ENCODE measurements at places on chromosomes 2 and 18.

DNA sequence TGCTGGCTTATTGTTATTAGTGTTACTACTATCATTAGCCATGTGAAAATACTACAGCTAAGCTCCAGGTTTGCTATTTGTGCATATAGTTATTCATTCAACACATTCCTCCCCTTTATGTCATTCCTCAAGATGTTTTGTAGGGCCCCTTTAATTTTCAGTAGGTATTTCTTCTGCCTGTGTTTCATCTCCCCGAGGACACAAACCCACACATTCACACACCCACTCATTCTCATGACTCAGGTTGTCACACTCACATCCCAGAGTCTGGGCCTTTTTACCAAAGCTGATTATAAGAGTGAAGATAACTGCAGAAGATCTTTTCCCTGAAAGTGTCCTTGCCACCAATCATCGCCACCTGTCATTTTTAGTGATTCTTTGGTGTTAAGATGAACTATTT lies 68.6 kb upstream of the SPOPL start:
- DNase-seq: no peak

GRCh38 chr2:71078624-71079023 lies 10.2 kb downstream of the NAGK start:
- DNase-seq: no peak

GRCh38 chr2:197042739-197043196 lies 116.3 kb upstream of the PGAP1 start:
- DNase-seq: no peak

DNA sequence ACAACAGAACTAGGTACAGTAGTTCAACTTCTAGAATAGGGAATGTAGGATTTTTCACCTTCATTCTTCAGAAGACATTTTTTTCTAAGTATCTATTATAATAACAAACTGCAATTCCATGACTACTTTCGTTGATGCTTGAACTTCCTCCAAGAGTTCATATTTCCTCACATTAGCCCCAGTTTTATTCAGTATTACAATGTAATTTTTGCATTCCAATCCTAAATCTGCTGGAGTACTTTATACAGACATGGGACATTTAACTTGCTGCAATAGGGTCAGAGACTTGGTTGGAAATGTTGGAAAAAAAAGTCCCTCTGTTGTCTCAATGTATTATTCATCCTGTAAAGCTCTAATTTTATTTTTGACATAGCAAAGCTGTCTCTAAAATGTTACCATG lies 19.6 kb upstream of the FTCDNL1 start:
- DNase-seq: no peak

DNA sequence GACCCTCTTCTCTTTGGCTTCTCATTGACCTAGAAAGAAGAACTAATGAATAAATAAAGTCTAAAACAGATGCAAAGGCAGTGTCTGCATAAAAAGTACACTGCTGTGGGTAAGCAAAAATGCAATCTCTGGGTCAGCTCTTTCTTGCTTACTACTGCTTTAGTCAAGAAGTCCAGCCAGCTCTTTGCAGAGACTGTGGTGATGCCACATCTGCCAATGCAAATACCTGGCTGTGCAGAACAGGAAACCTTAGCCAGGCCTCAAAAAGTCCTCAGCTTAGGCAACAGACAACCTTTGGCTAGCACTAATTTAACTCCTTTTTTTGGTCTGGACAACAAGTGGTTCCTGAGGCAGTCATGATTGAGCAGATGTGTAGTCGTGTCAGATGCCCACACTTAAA lies 73.6 kb upstream of the RND3 start:
- no peak for DNase-seq

Measured in spleen (tissue), 13 donors.